ENCODE measurements at places on chromosomes 6 and 20. TPM values are rescaled to one million over a fixed set of nuclear protein-coding genes. Genes with fewer than 3 reads are reported as not detected.

TBC1D7 gene
- total RNA-seq = 53.5 TPM

TGM2 gene
- total RNA-seq = 4.4 TPM

MOXD1 gene
- 26.9 TPM for total RNA-seq

SEL1L2 gene
- 2.2 TPM for total RNA-seq

MCCD1 gene
- not detected for total RNA-seq

PNLDC1 gene
- total RNA-seq = not detected
